Transverse colon (tissue), 4 donors: ENCODE measurements at places on chromosomes 5 and 9. TPM values are rescaled to one million over a fixed set of nuclear protein-coding genes. Genes with fewer than 3 reads are reported as not detected.

GRCh38 chr9:35564658-35565061 is 40.4 kb upstream of the TESK1 start:
- H3K36me3 ChIP-seq = no peaks in the 10 kb centered on the region
- DNase-seq = no peak
- no peak overlapping the region for H3K4me3 ChIP-seq
- H3K27ac ChIP-seq = peak overlapping the region; percentile 48

DNA sequence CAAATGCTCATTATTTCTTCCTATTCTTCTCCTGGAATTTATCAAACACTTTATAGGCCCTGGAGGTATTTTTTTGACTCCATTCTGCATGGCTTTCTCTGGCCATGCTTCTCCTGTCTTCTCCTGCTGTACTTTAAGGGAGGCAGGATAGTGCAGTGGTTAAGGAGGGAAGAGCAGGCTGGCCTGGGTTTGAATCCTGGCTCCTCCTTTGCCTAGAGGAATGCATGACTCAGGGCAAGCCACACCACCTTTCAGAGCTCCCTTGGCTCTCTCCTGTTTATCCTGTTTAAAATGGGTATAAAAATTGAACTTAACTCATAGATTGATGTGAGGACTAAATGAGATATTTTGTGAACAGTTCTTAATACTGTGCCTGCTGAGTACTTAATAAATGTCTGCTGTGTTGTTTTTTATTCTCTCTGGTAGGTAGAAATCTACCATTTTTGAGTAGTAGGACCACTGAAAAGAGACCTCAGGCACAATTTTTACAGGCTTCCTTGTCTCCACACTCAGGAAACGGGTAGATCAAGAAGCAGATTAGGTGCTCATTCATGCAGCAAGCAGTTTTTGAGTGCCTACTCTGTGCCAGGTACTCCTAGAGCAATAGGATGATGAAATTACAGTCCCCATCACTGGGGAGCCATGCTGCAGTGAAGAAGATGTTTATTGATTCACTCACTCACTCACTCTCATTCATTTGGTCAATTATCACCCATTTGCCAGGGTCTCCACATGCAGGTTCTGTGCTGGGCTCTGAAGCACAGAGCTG is 32.7 kb upstream of the ARAP3 start:
- H3K4me1 ChIP-seq = no peaks in the 10 kb centered on the region
- no peak overlapping the region for H3K4me3 ChIP-seq
- DNase-seq = no peak
- H3K27ac ChIP-seq = no peak overlapping the region
- no peaks in the 10 kb centered on the region for H3K36me3 ChIP-seq
- H3K27me3 ChIP-seq = peaks cover 3% of the 10 kb centered on the region

- no peaks in the 10 kb centered on the region for H3K36me3 ChIP-seq
- no peak overlapping the region for H3K27ac ChIP-seq
- no peak overlapping the region for H3K4me3 ChIP-seq
Observed at GRCh38 chr9:105673850-105674387, 11.7 kb downstream of the TAL2 start.

DNA sequence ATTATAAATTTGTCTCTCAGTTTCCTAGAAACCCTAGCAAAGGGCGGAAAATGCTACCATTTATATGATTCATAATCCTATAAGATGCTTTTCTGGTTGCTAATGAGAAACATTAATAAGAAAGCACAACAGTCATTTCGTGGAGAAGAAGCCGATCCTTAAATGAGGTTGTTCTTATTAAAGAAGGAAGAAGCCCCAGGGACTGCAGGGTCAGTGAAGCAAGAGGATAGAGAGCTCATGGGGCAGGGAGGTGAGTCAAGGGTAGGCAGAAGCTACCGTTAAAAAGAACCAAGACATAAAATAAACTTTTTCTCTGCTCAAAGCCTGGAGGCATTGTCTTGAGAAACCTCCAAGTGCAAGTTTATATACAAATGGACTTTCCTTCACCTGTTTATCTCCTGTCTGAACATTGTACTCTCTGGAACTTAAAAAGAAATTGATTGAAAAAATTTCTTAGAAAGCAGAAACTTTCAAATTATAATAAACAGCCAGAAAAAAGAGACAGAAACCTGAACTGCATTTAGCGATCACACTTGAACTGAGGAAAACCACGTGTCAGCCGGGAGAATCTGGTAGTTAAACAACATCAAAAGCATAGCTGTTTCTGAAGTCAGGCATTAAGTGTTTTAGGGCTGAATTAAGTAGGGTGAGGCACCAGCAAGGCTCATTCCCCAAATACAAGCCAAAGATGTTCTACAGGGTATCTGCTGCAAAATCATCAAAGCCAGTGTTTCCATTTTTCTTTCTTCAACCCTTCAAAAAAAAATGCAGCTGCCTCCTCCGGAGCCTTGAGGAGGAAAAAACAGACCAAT is 21.9 kb downstream of the HTR4 start:
- H3K27ac ChIP-seq = no peak overlapping the region
- no peak for DNase-seq
- no peaks in the 10 kb centered on the region for H3K4me1 ChIP-seq
- H3K36me3 ChIP-seq = no peaks in the 10 kb centered on the region

DNA sequence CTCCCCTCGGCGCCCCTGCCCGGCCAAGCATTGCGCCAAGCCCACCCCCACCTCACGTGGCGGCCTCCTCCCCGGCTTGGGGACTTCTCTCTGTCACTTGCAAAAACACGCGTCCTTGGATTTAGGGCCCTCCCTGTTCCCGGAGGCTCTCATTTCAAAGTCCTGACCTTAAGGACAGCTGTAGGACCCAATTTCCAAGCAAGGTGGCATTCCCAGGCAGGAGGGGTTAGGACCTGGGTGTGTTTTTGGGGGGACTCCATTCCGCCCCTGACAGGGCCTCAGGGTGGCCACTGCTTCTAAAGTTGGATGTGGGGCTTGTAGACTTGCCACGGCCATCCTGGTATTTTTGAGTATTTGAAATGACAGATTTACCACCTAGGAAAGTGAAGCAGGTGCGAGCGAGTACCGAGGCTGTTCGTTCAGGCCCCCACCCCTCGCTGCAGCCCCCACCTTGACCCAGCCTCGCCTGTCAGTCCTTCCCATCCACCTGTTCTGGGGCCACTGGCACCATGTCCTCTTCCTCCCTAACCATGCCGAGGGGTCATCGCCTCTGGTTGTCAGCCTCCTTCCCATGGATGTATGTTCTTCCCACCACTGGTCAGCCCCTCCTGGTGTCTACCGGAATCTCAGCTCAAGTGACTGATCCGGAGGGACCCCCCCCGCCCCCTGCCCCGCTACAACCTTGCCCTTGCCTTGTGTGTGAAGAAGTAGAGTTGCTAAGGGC is 52.4 kb downstream of the MRPL36 start:
- no peaks in the 10 kb centered on the region for H3K4me1 ChIP-seq
- no peak for DNase-seq
- H3K27ac ChIP-seq = no peak overlapping the region
- peaks cover 9% of the 10 kb centered on the region for H3K27me3 ChIP-seq

DNA sequence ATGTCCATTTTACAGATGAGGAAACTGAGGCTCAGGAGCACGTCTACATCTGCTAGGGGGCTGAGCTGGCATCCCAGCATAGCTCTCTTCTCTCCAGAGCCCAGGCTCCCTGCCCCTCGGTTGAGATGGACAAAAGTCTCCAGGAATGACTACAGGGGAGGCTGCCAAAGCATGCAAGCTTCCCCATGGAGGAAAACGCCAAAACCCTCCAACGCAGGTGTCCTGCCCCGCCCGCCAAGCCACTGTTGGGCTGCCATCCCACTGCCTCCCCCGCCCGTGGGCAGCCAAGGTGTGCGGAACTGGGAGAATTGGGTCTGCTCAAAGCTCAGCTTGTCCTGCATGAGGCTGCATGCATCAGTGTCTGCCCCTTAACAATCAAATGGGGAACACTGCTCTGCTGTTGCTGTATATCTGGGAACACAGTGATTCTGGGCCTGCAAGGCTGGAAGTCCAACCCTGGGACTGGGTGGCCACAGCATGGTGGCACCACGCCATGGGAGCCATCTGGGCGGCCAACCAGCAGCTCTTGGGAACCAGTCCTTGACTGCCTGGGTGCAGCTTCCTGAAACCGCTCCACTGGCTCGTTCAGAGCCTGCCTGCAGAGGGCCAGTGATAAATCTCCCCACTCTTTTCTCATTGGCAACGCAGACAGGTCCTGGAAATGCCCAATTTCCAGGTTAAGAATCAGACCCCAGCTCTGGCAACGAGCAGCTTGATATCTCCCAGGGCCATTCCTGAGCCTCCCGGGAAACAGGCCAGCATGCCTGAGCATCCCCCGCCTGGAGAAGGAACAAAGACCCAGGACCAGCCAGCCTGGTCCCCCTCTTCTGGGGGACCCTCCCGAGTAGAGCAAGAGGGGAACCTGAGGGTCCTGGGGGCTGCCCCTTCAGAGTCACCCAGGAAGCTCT is 3.5 kb downstream of the RALGDS start:
- peak overlapping the region; percentile 92 for H3K27ac ChIP-seq
- H3K4me1 ChIP-seq = peaks cover 64% of the 10 kb centered on the region
- H3K27me3 ChIP-seq = no peaks in the 10 kb centered on the region
- no peak for DNase-seq

DNA sequence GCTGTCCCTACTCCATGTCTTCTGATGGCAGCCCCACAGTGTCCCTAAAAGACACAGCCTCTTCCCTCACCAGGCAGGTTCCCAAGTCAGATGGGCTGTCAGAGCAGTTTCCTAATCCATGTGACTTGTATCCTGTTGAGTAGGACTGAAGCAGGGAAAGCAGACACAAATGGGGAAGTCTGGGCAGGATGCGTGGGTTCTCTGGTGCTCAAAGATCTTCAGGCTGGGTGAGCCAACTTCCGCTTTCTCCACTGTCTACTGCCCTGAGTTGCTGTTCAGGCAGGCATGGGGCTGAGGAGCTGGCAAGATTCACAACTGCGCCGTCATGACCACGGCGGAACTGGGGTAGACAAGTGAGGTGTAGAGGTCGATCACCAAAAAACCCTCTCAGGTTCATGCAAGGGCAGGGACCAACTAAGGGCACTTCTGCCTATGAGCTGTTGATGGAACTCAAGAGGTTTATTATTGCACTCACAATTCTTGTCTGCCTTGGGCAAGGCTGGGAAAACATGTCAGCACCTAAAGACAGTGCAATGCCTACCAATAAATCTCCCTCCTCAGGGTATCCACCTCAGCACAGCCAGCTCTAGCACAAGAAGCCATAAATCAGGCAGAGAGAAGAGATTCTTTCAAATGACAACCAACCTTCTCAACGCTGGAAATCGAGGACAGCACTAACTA is 83.4 kb downstream of the RAPGEF1 start:
- H3K27ac ChIP-seq = peak overlapping the region; percentile 82
- H3K4me1 ChIP-seq = peaks cover 52% of the 10 kb centered on the region
- no peak overlapping the region for H3K4me3 ChIP-seq

DNA sequence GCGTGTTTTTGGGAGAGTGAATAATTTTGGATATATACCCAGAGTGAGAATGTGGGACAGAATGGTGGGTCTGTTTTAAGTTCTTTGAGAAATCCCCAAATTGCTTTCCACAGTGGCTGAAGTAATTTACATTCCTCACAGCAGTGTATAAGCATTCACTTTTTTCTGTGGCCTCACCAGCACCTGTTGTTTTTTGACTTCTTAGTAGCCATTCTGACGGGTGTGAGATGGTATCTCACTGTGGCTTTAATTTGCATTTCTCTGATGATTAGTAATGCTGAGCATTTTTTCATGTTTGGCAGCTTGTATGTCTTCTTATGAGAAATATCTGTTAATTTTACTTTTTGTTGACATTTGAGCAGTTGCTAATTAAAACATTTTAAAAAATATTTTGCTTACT is 9.4 kb upstream of the SPATA31D1 start:
- no peak overlapping the region for H3K4me3 ChIP-seq
- H3K36me3 ChIP-seq = no peaks in the 10 kb centered on the region

DNA sequence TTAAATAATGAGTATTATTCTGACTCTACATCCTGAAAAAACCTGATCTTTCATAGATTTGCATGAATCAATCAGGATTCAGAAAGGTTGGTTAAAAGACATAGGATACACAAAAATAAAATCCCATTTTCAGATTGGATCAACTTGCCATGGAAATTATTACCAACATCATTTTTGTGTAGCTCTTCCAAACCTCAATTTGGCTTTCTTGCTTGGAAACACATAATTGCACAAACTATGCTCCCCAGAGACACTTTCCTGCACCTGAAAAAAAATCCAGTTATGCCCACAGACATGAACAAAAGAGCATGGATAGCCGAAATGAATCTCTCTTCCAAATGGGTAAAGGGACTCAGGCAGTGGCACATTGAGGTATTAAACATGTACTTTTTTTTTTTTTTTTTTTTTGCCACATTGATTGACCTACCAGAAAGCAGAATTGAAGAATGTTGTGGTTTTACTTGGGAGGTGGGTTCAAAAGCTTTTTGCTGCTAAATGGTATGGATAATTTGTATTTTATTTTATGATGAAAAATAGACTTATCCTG is 135.4 kb upstream of the FBN2 start:
- H3K4me1 ChIP-seq = no peaks in the 10 kb centered on the region
- H3K27ac ChIP-seq = no peak overlapping the region
- no peak overlapping the region for H3K4me3 ChIP-seq
- no peaks in the 10 kb centered on the region for H3K27me3 ChIP-seq
- H3K36me3 ChIP-seq = no peaks in the 10 kb centered on the region

GRCh38 chr5:42951293-42951840 is 88.8 kb downstream of the ANXA2R start:
- H3K36me3 ChIP-seq = no peaks in the 10 kb centered on the region
- peak overlapping the region; percentile 43 for H3K4me3 ChIP-seq
- peaks cover 99% of the 10 kb centered on the region for H3K27me3 ChIP-seq
- peaks cover 27% of the 10 kb centered on the region for H3K4me1 ChIP-seq
- peak overlapping the region; percentile 95 for H3K27ac ChIP-seq

DNA sequence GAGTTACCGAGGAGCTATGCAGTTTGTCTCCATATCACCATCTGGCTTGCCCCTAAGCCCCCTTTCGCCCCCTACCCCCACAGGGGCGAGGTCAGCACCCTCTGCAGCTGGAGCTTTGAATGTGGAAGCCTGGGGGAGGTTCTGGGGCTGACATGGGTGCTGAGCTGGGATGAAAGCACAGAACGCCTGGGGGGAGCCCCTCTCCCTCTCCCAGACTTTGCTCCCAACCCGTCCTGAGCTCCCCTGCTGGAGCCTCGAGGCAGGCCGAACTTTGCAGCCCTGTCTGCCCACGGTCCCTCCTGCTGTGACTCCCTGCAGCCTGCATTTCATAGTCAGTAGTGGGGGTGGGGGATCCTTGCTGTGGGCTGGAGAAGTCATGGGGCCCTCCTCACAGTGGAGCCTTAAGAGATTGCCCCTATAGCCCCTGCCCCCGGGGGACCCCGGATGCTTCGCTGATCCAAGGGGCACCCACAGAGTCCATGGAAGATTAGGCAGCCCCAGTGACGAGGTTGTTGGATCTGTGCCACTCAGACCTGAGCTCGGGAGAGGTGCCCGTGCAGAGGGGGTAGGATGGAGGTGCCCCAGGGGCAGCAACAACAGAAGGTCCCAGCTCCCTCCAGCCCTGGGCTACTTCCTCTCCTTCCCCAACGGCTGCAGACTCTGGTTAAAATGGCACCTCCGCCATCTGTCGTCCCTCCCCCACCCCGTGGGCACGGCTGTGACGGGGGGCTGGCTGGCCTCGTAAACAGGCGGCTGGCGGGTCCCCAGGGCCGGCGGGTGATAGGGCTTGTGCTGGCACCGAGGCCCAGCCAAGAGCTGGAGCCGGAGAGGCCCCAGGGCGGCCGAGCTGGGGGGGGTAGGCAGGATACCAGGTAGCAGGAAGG is 162.0 kb downstream of the C9orf50 start:
- DNase-seq = peak; percentile 47
- H3K4me3 ChIP-seq = no peak overlapping the region
- no peaks in the 10 kb centered on the region for H3K27me3 ChIP-seq
- H3K4me1 ChIP-seq = peaks cover 35% of the 10 kb centered on the region
- peak overlapping the region; percentile 68 for H3K27ac ChIP-seq

The DNAJC25 gene
- total RNA-seq = 18.7 TPM
